A549 treated with ZK216348 at 1 μM for 4 hours (cell line): ENCODE measurements at places on chromosomes 5 and 9. TPM values are rescaled to one million over a fixed set of nuclear protein-coding genes. Genes with fewer than 3 reads are reported as not detected.

ZNF366 gene
- not detected in 5 replicates for total RNA-seq

KIF4B gene
- not detected in 5 replicates for total RNA-seq

SLC46A2 gene
- total RNA-seq: not detected in 5 replicates

RMI1 gene
- 8.1 to 14.7 TPM (median 11.7 TPM) in 5 replicates for total RNA-seq

GFI1B gene
- not detected in 5 replicates for total RNA-seq

IFNA13 gene
- total RNA-seq: not detected in 5 replicates

FAXDC2 gene
- total RNA-seq: 0.05 to 0.27 TPM (median 0.09 TPM) in 4 of 5 replicates, not detected in the other

AK8 gene
- total RNA-seq: 0.43 to 1.4 TPM (median 1.2 TPM) in 5 replicates

PCDHGA8 gene
- 0.02 to 0.06 TPM (median 0.04 TPM) in 3 of 5 replicates, not detected in the others for total RNA-seq

GZMA gene
- not detected in 5 replicates for total RNA-seq

RFESD gene
- total RNA-seq: 1.9 to 3.0 TPM (median 2.6 TPM) in 5 replicates

CAST gene
- 154 to 213 TPM (median 185 TPM) in 5 replicates for total RNA-seq

DDX46 gene
- 54.9 to 90.0 TPM (median 64.9 TPM) in 5 replicates for total RNA-seq

ACOT12 gene
- total RNA-seq: not detected in 5 replicates

ENTPD8 gene
- 0.18 to 0.29 TPM (median 0.19 TPM) in 5 replicates for total RNA-seq

SH3RF2 gene
- total RNA-seq: 1.6 to 3.1 TPM (median 2.5 TPM) in 5 replicates

PLCXD3 gene
- total RNA-seq: 0.04 to 0.29 TPM (median 0.18 TPM) in 5 replicates

PCDHGA5 gene
- 0.09 to 0.21 TPM (median 0.18 TPM) in 5 replicates for total RNA-seq

SHOC1 gene
- 0.07 TPM in 1 of 5 replicates, not detected in the others for total RNA-seq

GPX3 gene
- 12.1 to 20.9 TPM (median 17.2 TPM) in 5 replicates for total RNA-seq

SMIM33 gene
- total RNA-seq: not detected in 5 replicates

KCTD16 gene
- 0.01 TPM in 2 of 5 replicates, not detected in the others for total RNA-seq

C9 gene
- not detected in 5 replicates for total RNA-seq

SLC25A2 gene
- not detected in 5 replicates for total RNA-seq
